ENCODE measurements at places on chromosomes 11 and 22. TPM values are rescaled to one million over a fixed set of nuclear protein-coding genes. Genes with fewer than 3 reads are reported as not detected.

PGA5 gene
- not detected for total RNA-seq

CYB561A3 gene
- 45.0 TPM for total RNA-seq

CNIH2 gene
- 2.4 TPM for total RNA-seq

SLC16A8 gene
- not detected for total RNA-seq

TRMT2A gene
- 18.4 TPM for total RNA-seq

F2 gene
- total RNA-seq = 2.2 TPM

All from A549 treated with Mapracorat at 1 μM for 4 hours (cell line).